CMK (cell line): ENCODE measurements at places on chromosomes 13 and 19.

DNA sequence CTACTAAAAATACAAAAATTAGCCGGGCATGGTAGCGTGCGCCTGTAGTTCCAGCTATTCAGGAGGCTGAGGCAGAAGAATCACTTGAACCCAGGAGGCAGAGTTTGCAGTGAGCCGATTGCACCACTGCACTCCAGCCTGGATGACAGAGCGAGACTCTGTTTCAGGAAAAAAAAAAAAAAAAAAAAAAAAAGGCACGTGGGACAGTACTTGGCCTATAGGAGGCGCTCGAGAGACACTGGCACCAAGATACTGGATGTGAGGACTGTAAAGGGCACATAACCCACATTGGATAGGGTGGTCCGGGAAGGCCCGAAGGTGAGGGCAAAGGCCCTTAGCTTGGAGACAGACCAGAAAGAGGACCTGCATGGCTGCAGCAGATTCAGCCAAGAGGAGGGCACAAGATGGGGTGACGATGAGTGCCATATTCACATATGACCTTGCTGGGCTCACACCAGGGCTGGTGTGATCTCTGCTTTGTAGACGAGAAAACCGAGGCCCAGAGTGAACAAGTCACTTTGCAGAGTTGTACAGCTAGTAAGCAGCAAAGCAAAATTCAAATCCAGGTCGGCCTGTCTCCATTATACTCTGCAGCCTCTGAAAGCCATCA is 89.4 kb downstream of the DPF1 start:
- DNase-seq, result no peak

GRCh38 chr13:101930331-101930730 is 471.5 kb downstream of the FGF14 start:
- DNase-seq, result no peak

GRCh38 chr19:32691952-32692726 is 518 bp downstream of the NUDT19 start:
- DNase-seq, result peak; percentile 65

GRCh38 chr19:49570138-49570856 is 10.1 kb downstream of the NOSIP start:
- DNase-seq, result peak; percentile 68

DNA sequence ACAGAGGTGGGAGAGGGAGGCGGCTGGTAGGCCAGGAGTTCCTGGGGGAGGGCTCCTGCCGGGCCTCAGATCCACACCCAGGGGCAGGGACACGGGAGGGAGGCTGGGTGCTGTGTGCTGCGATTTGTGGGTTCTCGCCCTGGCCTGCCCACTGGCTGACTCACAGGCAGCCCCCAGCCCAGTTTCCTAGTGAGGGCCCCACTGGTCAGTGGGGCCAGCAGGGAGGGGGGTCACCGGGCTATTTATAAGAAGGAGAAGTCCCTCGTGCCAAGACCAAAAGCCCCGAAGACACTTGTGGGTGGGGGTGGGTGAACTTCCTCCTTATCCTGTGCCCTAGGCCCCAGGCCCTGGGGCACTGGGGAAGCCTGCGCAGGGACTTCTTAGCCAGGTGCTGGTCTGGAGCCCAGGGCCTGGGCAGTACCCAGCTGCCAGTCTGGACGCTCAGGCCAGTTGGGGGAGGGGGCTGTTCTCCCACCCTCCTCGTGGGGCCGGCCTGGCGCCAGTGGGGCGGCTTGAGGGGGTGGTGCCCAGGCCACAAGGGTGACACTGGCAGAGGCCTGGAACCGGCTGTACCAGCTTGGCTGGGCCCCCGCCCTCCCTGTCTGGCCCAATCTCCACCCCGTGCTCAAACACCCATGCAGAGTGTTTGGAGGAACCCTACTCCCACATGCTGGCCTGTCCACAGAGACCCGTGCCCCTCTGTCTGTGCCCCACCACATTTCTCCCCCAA is 5.0 kb upstream of the JUNB start:
- peak; percentile 83 for DNase-seq

- DNase-seq, result peak; percentile 29
Measured at GRCh38 chr13:48194379-48194754, 38.6 kb upstream of the ITM2B start.

DNA sequence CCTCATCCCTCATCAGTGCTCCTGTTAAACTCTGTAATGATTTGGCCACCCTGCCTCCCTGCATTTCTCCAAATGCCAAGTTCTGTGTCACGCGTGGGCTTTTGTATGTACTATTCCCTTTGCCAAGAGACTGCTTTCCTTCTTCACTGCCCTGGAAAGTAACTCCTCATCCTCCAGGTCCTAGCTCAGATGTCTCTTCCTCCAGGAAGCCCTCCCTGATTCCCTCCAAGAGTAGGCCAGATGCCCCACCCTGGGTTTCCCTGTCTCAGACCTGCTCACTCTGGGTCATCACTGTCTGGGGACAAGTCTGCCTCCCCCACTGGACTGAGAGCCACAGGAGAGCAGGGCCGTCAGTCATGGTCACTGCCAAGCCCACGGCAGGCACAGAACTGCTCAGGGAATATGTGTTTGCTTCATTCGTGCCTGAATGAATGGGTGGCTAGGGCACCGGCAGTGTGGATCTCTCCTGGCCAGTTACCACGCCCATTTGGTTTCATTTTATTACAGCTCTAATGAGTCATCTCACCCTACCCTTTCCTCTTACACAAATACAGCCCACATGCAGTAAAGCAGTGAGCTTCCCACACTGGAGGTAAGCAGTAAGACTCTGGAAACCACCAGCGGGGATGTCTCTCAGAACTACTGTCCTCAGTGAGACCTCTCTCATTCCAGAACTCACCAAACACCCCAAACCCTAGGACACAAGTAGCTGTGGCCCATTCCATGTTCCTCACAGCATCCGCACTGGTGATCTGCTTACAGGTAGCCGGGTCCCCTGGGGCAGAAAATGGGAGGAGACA is 12.1 kb upstream of the GPR4 start:
- DNase-seq, result no peak

DNA sequence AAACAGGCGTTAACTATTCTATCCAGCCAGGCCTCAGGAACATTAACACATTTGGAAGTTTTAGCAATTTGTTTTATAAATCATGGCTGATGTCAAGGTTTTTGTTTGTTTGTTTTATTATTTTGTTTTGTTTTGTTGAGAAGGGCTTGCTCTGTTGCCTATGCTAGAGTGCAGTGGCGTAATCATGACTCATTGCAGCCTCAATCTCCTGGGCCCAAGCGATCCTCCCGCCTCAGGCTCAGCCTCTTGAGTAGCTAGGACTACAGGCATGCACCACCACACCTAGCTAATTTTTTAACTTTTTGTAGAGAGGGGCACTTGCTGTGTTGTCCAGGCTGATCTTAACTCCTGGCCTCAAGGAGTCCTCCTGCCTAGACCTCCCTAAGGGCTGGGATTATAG is 28.3 kb downstream of the NUP58 start:
- DNase-seq, result no peak

GRCh38 chr13:48094404-48094780 is 512 bp downstream of the MED4 start:
- DNase-seq, result no peak

- DNase-seq, result no peak
Measured at GRCh38 chr13:46850214-46850613, 46.6 kb downstream of the HTR2A start.

DNA sequence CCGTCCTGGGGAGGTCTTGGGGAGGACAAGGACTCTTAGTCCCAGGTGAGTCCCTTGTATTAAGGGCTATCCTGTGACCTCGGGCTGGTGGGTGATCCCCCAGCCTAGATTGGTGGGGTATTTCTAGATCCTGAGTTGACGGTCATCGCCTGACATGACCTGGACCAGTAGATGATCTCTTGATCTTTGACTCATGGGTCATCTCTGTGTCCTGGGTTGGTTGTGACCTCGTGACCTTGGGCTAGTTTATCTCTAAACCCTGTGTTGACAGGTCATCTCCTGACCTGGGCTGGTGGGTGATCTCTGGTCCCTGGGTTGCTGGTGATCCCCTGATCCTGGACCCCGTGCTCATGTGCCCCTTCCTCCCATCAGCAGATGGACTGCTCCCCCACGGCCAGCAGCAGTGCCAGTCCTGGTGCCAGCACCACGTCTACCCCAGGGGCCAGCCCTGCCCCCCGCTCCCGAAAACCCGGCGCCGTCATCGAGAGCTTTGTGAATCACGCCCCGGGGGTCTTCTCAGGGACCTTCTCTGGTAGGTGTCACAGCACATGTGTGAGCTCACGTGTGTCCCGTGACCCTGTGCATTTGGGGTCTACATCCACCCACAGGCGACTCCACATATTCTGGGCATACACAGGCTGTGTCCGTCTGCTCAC is 6.3 kb downstream of the MIDN start:
- DNase-seq, result no peak

DNA sequence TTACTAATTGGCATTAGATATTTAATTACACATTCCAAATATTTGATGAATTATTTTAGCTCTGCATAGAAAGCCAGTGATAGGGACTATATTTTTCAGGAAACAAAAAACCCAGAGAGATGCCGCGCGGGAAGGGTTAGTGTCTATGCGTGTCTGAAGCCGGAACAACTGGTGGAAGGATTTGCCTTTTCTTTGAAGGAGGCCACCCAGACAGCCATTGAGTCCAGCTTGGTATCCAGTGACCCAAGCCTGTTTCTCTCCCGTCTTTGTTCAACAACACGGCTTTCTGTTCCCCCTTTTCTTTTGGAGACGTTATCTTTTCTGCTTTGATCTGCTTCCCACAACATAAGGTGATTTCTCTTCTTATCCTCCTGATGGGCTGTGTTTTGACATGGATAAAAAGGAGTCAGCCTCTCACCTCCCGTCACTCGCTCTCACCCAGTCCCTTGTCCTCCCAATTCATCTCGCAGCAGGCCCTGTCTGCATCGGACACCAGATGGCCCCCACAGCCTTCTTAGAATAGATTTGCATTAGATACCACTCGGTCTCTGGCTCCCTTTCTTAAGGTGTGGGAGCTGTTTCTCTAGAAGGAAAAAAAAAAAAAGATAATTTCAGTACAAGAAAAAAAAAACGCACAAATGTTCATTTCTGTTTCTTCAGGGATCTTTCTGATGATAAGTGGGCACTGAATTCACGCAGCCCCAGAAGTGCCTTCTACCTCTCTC is 361.8 kb downstream of the ZNF536 start:
- DNase-seq, result no peak

- DNase-seq, result no peak
Measured at GRCh38 chr13:103540382-103540765, 474.2 kb upstream of the SLC10A2 start.

DNA sequence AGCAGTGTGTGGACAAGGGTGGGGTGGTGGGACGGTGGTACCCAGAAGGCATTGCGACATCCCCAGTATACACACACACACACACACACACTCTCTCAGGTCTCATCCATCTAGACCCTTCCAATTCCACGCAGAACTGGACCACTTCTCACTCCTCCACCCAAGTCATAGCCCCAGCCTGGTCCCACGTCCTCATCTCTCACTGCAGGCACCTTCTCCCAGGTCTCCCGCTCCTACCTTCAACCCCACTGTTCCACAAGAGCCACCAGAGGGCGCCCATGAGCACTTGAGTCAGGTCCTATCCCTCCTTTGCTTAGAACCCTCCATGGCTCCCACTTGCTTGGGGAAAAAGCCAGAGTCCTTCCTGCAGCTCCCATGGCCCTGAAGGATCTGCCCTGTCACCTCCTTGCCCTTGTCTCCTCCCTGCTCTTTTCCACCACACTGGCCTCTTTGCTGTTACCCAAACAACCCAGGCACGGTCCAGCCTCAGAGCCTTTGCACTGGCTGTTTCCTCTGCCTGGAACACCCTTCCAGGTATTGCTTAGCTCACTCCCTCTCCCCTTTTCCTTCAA is 62.6 kb downstream of the IER2 start:
- peak; percentile 47 for DNase-seq

GRCh38 chr19:55156202-55157063 is 1.1 kb downstream of the TNNI3 start:
- no peak for DNase-seq

GRCh38 chr13:73467125-73467524 is 408.3 kb downstream of the KLF5 start:
- no peak for DNase-seq

GRCh38 chr13:77692746-77693448 is 4.6 kb upstream of the SLAIN1 start:
- DNase-seq, result no peak

DNA sequence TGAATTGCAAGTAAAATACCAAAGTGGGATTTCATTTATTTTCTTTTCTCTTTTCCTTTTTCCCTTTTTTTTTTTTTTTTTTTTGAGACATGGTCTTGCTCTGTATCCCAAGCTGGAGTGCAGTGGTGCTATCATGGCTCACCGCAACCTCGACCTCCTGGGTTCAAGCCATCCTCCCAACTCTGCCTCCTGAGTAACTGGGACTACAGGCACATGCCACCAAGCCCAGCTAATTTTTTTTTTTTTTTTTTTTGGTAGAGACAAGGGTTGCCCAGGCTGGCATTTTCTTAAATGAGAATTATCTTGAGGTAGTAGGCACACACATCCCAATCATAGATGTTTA is 68.5 kb upstream of the GPR183 start:
- no peak for DNase-seq

GRCh38 chr13:45064889-45065288 is 55.4 kb upstream of the GTF2F2 start:
- no peak for DNase-seq

- no peak for DNase-seq
Measured at GRCh38 chr13:80753866-80754265, 412.9 kb upstream of the SPRY2 start.

- DNase-seq, result no peak
Measured at GRCh38 chr19:13428352-13428751, 77.9 kb downstream of the CACNA1A start.

- no peak for DNase-seq
Measured at GRCh38 chr13:40205771-40206240, 460.6 kb downstream of the FOXO1 start.

DNA sequence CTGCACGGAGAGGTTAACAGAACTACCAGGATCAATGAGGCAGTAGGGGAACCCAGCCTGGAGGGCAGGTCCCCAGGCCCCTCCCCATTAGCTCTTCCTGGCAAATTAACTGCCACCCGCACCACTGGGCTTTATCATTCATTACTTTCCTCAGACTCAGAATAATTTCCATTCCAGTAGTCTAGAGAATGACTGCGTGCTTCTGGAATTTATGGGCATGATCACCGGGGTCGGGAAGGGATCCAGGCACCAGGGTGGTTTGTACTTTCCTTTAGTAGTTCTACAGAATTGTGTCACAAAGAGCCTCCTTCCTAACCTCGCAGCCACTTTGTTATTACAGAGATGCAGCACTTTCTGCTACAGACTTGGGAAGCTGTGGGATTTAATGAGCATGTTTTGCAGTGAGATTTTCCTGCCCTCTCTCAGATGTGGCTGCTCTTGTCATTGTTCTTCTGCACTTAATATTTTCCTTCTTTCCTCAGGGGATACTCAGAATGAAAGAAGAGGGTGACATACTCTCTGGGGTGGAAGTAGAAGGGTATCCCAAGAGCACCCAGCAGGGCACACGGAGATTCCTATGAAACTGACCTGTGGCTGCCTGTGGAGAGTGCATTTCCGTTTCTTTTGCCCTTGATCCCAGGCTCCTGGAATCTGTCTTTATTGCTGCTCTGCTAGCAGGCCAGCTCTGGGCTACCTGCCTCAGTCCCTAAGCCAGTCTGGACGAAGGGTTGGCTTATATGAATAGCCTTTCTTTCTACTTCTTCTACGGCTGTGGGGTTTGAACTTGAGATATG is 285.0 kb upstream of the SLC10A2 start:
- no peak for DNase-seq
